ENCODE measurements at places on chromosomes 3 and 15.

DNA sequence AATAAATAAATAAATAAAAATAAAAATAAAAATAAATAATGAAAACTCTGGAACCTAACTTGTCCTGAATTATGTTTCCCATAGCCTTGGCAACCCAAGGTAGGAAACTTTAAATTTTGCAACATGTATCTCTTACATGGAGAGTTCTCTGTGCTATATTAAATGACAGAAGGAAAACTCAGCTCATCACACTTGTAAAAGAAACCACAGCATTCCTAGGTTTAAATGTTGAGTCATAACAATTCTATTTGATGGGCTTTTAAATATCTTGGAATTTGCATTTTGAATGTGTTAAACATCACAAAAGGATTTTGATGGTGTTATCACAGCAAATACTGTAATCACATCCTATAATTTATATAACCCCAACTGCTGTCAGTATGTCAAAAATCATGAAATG is 144.2 kb downstream of the LRTM1 start:
- peak; percentile 20 for DNase-seq

- DNase-seq = no peak
Observed at GRCh38 chr3:139718415-139718814, 40.6 kb upstream of the NMNAT3 start.

DNA sequence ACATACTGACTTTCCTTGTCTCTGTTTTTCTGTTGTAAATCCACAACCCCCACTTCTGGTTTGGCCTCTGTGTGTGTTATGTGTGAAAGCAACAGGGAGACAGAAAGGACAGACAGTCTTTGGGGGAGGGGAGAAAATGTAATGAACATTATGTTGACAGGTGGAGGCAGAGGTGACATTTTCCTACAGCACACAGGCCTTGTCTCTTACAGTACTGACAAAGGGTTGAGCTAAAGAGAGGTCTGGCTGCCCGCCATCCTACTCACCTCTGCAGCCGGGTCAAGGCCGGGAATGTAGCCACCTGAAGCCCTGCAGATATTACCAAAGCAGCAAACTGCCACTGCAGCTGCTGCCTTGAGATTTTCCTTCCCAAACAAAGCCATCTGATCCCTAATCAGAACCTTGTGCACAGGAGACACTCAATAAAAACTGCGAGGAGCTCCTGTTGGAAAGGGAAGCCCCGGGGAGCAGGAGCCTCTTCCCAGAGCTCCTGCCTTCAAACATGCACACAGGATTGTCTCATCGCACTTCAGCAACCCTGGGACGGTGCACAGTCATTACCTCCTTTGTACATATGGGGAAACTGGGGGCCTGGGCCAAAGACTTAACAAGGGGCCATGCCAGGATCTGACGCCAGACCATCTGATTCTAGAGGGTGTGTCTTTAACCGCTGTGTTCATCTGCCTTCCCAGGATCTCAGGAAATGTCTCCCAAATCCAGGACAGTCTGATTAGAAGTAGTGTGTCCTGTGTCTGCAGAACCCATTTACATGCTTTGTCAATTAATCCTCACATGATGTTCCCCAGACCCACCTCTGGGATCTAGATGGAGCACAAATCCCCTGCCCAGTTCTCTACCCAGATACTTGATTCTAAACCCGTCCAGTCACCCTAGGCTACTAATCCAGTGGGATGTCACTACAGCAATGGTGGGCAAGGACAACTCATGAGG is 14.2 kb downstream of the MYO5C start:
- DNase-seq = no peak

- DNase-seq = no peak
Observed at GRCh38 chr3:154904328-154904727, 175.8 kb upstream of the MME start.

DNA sequence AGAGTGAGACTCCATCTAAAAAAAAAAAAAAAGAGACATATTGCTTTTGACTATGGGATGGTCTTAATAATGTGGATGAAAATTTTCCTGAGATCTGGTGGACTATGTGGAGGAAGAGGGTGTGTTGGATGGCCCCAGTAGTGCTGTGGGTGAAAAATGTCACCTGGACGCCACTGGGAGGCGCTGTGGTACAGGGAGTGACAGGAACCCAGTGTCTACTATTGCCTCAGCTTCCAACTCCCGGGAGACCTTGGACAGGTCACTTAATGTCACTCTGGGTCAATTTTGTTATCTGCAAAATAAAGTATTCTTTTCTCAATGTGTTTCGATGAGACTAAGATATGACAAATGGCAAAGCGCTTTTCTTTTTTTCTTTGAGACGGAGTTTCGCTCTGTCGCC is 27.7 kb upstream of the DCP1A start:
- DNase-seq = peak; percentile 46

DNA sequence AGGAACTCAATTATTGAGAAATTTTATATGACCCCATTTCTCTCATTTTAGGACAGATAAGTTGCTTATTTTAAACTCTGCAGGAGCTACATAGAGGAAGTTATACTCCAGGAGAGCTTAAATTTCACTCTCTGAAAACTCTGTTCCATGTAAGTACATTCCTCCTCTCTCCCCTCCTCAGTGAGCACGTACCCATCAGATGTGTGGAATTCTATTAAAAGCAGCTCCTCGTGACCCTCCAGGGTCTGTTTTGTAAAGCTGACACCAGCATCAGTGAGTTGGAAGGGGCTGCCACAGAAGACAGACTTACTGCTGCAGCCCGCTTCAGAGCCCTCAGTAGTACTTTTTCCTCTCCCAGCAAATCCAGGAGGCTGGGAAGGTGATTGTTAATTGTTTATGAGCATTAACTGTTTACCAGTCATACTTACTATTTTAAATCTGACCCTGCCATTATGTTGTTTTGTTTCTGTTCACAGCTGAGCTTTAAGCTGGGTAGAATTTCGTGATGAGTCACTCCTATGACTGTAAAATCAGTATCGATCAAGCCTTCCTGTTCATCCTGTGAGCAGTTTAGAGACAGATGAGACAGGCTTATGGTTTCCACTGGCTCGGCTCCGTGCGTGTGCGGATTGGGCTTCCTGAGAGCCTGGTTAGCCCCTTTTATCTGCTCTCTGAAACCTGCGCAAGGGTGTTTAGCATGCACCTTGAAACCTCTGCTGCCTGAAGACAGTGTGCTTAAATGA is 20.4 kb downstream of the IGF1R start:
- no peak for DNase-seq

- DNase-seq = peak; percentile 89
Observed at GRCh38 chr15:89662893-89663626, 7.8 kb upstream of the KIF7 start.

DNA sequence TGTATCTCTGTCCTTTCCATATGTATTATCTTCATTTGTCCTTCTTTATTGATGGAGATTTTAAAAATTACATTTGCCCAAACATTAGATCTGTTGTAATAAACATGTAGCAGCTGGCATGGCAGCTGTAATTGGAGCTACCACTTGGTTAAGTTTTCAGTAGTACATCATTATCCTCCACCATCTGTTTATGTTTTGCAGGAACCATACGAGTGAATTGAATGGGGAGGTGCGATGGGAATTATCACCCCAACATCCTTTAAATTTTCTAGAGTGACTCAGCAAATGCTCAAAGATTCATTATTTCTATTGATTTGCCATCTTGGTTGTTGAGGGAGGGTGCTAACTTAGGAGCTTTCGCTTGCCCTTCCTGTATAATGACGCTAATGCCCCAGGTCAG is 32.6 kb upstream of the NOX5 start:
- no peak for DNase-seq

DNA sequence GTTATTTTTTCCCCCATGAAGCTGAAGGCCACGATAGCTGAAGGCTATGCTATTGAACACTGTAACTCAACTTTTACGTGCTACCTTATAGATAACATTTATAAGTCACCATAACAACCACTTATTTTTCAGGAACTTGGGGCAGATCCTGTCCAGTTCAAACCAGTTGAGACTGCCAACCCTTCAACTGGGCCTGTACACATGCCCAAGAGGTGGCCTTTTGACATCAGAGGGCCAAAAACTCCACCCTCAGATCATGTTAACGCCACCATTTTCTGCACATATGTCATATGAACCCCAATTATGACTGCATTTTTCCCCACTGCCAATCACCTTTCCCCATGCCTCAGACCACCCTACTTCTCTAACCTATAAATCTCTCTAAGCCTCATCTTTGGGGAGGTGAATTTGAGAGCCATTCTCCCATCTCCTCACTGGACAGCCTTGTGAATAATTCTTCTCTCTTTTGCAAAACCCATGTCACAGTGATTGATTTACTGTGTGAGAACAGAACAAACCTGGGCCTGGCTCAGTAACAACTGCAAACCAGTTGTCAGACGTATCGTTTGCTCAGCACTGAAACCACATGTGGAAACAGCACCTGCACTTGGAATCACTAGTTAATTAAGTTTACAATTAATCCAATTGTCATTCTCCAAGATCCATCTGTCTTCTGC is 42.5 kb downstream of the ZNF445 start:
- no peak for DNase-seq

- peak; percentile 56 for DNase-seq
Observed at GRCh38 chr3:127961963-127962362, 46.9 kb downstream of the KBTBD12 start.
